ENCODE measurements at places on chromosomes 2 and 18.

DNA sequence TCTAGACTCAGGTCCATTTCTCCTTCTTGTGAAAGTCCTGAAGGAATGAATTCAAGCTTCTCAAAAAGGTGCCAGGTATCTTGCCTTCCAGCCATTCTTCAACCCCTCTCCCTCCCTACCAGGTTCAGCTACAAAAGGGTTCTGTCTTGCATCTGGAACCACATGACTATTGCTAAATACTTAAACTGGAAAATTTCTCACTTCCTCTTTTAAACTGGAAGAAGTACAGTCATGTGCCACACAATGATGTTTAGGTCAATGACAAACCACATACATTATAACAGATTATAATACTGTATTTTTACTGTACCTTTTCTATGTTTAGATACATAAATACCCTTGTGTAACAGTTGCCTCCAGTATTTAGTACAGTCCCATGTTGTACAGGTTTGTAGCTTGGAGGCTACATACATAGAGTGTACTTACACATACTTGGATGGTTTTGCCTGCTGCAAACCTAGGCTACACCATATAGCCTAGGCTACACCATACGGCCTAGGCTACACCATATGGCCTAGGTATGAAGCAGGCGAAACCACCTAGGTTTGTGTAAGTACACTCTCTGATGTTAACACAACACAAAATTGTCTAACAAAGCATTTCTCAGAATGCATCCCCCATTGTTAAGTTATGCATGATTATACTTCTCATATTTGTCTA, 142.0 kb upstream of the DNMT3A start:
- no peak for DNase-seq

- no peak for DNase-seq
Observed at GRCh38 chr2:45190481-45190942, 181.3 kb upstream of the SIX2 start.

GRCh38 chr18:35141567-35142274, 99.1 kb upstream of the ZNF397 start:
- DNase-seq, result no peak

DNA sequence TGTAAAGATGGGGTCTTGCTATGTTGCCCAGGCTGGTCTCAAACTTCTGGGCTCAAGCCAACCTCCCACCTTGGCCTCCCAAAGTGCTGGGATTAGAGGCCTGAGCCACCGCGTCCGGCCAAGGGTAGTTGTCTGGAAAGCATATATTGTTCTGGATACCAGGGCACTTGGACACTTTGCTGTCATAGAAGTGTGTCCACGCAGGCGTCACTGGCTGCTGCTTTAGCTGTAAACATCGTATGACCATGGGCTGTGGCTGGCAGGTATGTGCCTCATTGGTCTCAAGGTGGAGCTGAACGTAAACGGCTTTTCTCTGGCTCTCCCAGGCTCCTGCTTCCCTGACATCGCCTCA, 3.2 kb upstream of the GPR35 start:
- no peak for DNase-seq

GRCh38 chr2:240325016-240326007, 110.2 kb upstream of the GPC1 start:
- peak; percentile 15 for DNase-seq

DNA sequence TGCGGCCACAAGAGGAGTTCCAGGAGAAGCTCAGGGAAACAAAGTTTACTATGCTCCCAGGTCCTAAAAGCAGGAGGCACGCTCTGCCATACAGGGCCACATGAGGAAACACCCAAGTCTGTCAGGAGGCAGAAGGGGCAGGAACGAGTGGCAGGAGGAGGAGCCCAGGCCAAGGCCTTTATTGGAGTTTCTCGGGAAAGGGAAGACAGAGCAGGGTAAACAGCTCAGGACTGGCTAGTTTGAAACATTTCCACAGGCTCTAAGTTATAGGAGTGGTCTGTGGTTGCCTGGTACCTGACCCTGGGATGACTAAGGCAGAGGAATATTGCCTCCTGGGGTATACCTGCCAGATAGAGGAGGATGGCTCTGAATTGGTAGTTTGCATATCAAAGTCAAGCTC, 3.7 kb upstream of the ZNF638 start:
- DNase-seq, result no peak

GRCh38 chr18:51006061-51006818, 23.8 kb upstream of the SMAD4 start:
- DNase-seq, result no peak

DNA sequence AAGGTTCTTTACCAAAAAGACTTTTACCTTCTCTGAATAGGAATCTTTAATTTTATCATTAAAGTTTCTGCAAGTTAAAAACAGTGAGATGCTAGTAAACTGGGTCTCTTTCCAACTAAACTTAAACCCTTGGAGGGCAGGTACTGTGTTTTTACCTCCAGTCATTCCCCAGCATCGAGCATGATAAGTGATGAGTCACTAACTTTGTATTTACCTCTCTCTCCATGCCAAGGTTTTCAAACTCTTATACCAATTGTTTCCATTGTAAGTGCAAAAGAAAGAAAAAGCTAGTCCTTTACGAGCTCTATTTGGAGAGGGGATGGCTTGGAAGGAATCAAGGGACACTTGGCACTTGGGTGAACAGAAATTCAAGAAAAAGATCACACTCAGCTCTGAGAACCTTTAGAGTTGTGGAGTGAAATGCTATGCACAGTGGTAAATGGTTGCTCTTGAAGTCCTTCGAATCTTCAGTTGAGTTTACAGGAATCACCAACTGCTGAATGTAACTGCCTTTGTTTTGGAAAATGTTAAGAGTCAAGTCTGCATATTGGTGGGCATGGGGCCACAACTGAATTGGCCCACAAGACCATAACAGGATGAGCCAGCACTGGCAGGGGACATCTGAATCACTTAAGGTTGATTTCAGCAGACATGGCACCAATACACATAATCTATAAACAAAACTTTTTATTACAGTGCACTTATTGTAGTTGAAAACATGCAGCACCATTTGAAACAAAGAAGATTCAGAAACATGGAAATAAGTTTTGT, 8.3 kb upstream of the RBM43 start:
- no peak for DNase-seq

- no peak for DNase-seq
Observed at GRCh38 chr2:164438490-164439205, 182.6 kb downstream of the GRB14 start.

DNA sequence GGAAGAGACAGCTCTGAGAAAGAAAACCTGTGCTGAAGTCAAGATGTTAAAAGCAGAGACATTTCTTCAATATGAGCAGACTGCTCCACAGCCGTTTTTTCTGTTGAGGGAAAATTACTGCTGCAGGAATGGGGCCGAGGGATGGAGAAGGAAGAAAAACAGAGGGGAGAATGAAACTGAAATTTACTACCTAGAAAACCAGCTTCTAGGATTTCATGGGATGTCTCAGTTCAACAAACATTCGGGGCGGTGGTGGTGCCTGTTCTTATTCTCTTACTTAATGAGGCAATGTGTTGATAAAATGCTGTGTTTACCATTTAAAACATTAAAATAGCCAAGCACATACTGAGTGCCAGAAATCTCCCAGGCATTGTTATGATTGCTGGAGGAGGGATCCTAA, 557.1 kb upstream of the MEX3C start:
- no peak for DNase-seq

DNA sequence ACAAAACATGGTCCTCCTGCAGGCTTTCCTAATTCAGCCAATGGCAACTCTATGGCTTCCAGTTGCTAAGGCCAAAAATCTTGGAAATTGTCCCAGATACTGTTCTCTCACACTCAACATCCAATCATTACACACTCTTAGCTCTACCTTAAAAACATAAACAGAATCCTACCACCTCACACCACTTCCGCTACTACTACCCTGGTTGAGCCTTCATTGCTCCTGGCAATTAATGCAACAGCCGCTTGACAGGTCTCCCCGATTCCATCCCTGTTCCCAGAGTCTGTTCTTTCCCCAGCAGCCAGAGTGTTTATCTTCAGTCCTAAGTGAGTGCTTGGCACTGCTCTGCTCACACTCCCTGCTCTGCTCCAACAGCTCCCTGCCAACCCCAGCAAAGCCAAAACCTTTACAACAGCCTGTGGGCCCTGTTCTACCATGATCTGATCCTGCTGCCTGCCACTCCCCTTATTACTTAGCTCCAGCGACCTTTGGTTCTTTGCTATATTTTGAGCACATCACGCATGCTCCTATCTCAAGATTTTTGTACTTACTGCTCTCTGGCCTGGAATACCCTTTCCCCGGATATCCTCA, 67.5 kb upstream of the AMMECR1L start:
- no peak for DNase-seq

DNA sequence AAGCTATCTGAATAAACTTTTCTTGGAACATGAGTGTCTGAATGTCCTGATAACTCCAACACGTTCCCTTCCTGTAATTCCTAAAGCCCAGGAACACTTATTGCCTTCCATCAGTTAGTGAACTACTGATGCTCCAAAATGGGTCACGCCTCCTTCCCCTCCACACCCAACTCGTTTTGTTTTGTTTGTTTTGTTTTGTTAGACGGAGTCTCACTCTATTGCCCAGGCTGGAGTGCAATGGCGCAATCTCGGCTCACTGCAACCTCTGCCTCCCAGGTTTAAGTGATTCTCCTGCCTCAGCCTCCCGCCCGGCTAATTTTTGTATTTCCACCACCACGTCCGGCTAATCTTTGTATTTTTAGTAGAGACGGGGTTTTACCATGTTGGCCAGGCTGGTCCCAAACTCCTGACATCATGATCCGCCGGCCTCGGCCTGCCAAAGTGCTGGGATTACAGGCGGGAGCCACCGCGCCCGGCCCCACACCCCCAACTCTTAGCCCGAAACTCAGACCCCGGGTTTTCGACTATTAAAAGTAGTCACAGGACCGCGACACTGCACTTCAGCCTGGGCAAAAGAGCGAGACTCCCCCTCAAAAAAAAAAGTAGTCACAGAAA, 774 bp downstream of the IER3IP1 start:
- no peak for DNase-seq

- DNase-seq, result no peak
Observed at GRCh38 chr2:148974095-148974494, 64.4 kb upstream of the LYPD6B start.

DNA sequence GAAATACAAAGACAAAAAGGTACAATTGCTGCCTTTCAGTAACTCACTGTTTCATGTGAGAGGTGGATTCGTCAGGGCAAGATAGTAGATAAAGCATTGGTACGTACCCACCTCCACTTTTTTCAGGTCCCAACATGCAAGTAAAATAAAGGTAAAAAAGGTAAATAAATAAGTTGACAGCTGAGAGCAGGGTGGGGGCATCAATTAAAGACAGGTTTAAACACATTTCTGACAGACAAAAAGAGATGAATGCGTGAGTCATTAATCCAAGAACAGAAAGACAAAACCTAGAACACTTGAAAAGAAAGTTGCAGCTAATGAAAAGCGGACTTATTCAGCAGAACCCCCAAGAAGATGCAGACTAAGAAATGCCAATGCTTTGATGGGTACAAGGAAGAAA, 979.6 kb upstream of the CDH2 start:
- DNase-seq, result no peak

DNA sequence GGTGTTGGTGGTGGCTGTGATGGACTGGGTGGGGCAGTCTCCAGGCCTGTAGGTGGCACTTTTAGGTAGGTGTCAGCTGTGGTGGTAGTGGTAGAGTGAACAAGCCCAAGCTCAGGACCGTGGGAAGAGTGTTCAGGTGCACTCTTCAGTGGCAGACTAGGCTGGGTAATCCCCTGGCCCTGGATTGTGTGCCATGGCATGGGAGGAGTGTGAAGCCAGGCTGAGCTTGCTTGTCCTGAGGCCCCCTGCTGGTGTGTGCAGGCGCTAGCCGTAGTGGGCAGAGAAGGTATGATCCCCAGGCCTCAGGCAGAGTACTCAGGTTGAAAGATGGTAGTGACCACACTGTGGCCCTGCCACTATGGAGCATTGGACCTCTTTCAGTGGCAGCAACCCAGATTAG, 850.3 kb downstream of the DSC3 start:
- DNase-seq, result no peak

- peak; percentile 54 for DNase-seq
Observed at GRCh38 chr18:64659196-64659595, 510.3 kb upstream of the LINC00305 start.

DNA sequence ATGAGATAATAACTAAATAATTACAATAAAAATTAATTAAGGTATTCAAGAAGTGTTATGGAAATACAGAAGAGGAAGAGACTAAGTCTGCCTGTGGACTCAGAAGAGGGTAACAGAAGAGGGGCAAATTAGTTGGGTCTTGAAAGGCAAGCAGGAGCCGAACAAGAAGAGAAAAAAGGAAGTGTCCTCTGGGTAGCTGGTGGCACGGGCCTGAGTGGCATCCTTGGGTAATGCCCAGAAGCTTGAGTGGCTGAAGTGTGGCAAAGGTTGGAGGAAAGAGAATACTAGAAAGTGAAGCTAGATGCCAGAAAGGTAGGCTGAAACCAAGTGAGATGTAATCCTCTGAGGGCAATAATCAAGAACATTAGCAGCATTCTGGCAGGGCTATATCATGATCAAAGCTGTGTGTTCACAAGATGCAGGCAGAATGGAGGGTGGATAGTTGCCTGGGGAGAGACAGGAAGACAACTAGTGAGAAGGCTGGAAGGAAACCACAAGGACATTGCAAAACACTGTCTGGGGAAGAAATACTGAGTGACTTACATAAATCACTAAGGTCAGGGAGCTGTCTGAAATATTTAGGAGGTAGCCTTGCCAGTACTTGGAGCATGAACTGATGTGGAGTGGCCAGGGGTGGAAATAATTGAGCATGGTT, 16.2 kb downstream of the DOCK10 start:
- DNase-seq, result no peak

DNA sequence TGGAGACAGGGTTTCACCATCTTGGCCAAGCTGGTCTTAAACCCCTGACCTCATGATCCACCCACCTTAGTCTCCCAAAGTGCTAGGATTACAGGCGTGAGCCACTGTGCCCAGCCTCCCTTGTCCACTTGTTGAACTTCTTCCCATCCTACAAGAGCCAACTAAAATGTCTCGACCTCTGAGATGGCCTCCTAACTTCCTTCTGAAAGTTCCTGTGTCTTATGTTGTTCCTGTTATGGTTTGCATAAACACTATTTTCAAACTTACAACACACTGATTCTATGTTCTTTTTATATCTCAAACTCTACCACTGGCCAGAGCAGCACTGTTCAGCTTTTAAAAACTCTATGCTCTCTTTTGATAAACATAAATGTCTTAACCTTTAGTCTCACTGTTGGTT, 63.3 kb upstream of the UGP2 start:
- no peak for DNase-seq

DNA sequence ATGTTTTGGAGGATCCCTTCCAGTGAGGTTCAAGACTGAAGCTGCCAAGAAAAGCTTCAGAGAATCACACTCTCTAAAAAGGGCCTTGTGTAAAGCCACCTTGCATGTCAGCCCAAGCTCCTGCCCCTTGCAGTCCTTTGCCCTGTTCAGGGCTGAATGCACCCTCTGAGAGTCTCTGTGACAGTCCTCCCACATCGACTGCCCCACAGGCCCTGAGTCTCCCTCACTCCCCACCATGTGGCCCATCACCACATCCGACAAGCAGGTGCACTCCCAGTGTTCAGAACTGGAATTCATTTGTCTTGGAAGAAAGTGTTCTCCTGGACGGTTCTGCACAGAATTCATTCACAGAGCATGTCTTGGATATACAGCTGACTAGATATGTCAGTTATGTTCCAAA, 31.0 kb downstream of the BCL11A start:
- DNase-seq, result no peak

- DNase-seq, result no peak
Observed at GRCh38 chr2:237055386-237056100, 30.1 kb upstream of the COPS8 start.

GRCh38 chr18:32257084-32257785, 67.4 kb downstream of the MEP1B start:
- DNase-seq, result no peak

- no peak for DNase-seq
Observed at GRCh38 chr2:129302106-129302505, 677.4 kb upstream of the RAB6C start.
